ENCODE measurements at places on chromosomes 7 and 10. TPM values are rescaled to one million over a fixed set of nuclear protein-coding genes. Genes with fewer than 3 reads are reported as not detected.
A peak's percentile ranks its signal among the peaks of the same experiment; 100 is the strongest.

The BEND7 gene
- 6.8 TPM for polyA plus RNA-seq

The TFEC gene
- 2.6 TPM for polyA plus RNA-seq

The PILRA gene
- polyA plus RNA-seq, result 11.9 TPM

The INSYN2A gene
- 0.07 TPM for polyA plus RNA-seq

The NKX6-2 gene
- polyA plus RNA-seq, result 0.40 TPM

The PHKG1 gene
- polyA plus RNA-seq, result 9.3 TPM

The NFKB2 gene
- polyA plus RNA-seq, result 92.6 TPM

- no peak overlapping the region for H3K4me3 ChIP-seq
- H3K36me3 ChIP-seq, result no peaks in the 10 kb centered on the region
- peaks cover 4% of the 10 kb centered on the region for H3K4me1 ChIP-seq
- no peaks in the 10 kb centered on the region for H3K27me3 ChIP-seq
- peak; percentile 83 for DNase-seq
These were observed 5.3 kb downstream of the SRGN start for GRCh38 chr10:69092959-69093850.

DNA sequence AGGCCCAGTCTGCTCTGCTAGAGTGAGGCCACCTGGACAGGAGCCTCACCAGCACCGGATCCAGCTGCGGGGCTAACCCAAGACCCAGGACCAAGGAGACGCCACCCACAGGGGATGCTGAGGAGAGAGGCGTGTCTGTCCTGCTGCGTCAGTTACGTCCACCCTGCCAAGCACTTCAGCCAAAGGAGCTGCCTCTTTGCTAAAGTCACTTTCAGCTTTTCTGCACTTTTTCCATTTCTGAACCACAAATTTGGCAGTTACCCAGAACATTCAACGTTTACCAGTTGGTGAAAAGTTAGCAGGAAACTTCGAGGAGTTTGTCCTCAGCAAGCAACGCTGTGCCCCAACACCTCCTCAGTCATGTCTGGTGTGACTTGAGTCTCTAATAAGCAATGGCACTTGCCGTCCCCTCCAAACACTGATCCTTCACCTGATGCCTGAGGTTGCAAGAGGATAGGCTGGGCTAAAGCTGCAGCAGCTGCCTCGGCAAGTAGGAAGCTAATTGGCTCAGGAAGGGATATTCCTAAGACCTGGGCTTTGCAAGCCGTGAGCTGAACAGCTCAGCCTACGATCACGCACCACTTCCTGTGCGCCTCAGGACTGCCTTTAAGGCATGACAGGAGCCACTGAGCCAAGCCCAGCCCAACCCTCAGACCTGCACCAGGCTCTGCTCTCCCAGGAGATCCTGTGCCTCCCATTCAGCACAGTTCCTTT, 40.1 kb downstream of the KCNH2 start:
- H3K27ac ChIP-seq, result no peak overlapping the region
- H3K4me3 ChIP-seq, result no peak overlapping the region
- no peaks in the 10 kb centered on the region for H3K36me3 ChIP-seq
- no peaks in the 10 kb centered on the region for H3K4me1 ChIP-seq
- H3K27me3 ChIP-seq, result peaks cover 3% of the 10 kb centered on the region

GRCh38 chr10:12067336-12067735, 1.4 kb upstream of the DHTKD1 start:
- H3K27ac ChIP-seq, result no peak overlapping the region
- H3K36me3 ChIP-seq, result no peaks in the 10 kb centered on the region
- peaks cover 8% of the 10 kb centered on the region for H3K4me1 ChIP-seq
- no peaks in the 10 kb centered on the region for H3K27me3 ChIP-seq

- no peak overlapping the region for H3K27ac ChIP-seq
- H3K4me1 ChIP-seq, result no peaks in the 10 kb centered on the region
- no peaks in the 10 kb centered on the region for H3K36me3 ChIP-seq
- no peaks in the 10 kb centered on the region for H3K27me3 ChIP-seq
- DNase-seq, result no peak
These were observed 26.5 kb upstream of the GPR141 start for GRCh38 chr7:37656913-37657530.

DNA sequence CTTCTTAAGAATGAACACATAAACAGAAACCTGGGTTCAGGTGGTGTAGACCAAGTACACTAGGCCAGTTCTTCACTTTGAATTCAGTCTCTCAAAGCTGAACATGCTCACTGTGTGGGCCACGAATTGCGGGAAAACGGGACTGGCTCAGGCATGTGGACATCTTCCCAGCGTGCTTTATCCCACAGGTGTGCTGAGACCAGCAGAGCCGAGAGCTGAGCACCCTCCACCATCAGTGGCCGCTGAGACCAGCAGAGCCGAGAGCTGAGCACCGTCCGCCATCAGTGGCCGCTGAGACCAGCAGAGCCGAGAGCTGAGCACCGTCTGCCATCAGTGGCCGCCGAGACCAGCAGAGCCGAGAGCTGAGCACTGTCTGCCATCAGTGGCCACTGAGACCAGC, 265.4 kb downstream of the DNAJB6 start:
- no peaks in the 10 kb centered on the region for H3K36me3 ChIP-seq
- H3K27ac ChIP-seq, result no peak overlapping the region
- no peak for DNase-seq
- no peak overlapping the region for H3K4me3 ChIP-seq
- H3K4me1 ChIP-seq, result no peaks in the 10 kb centered on the region

DNA sequence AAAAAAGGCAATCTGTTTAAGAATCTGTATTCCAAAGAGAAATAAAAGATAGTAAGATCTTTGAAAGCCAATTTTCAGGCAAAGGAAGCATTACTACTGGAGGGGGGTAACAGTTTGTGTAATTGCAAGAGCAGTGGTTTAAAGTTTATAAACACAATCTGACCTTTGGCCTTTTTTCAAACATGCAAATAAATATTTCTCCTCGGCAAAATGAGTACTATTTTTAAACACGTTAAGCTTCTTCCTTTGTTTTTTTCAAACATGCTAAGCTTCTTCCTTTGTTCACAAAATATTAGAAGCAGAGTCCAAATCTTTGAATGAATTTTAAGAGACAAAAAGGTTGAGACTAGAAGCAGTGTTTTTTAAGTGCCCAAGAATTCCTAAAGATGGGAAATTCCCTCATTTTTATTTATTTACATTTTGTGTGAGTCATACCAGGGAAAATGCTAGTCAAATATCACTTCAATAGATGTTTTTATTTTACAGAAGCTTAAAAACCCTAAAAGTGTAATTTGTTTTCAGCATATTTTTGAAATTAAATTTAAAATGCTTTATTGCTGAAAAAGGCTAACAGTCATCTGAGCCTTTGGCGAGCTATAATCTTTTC, 229.3 kb downstream of the GPR37 start:
- H3K4me1 ChIP-seq, result no peaks in the 10 kb centered on the region
- H3K36me3 ChIP-seq, result no peaks in the 10 kb centered on the region
- no peaks in the 10 kb centered on the region for H3K27me3 ChIP-seq
- H3K4me3 ChIP-seq, result no peak overlapping the region
- no peak overlapping the region for H3K27ac ChIP-seq
- DNase-seq, result no peak

- no peaks in the 10 kb centered on the region for H3K36me3 ChIP-seq
- H3K27ac ChIP-seq, result no peak overlapping the region
- DNase-seq, result no peak
- no peaks in the 10 kb centered on the region for H3K4me1 ChIP-seq
- no peaks in the 10 kb centered on the region for H3K27me3 ChIP-seq
- no peak overlapping the region for H3K4me3 ChIP-seq
These were observed 28.2 kb downstream of the MTERF1 start for GRCh38 chr7:91852263-91852741.

DNA sequence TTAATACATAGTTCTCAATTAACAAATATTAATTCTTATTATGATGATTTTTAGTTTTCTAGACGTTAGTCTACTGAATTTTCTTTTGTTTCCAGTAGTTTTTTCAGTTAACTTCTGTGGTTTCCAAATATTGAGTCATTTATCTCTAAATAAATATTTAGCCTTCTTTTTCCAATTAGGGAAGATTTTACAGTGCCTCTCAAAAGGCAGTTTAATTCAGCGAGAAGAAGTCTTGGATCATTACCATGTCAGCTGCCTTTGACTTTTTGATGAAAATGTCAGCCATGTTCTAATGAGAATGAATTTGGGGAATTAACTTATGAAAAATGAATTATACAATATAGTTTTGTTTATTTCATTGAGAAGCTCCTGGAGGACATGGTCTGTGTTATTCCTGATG, 90.0 kb downstream of the CDK14 start:
- no peak for DNase-seq
- no peak overlapping the region for H3K4me3 ChIP-seq
- no peaks in the 10 kb centered on the region for H3K4me1 ChIP-seq
- no peaks in the 10 kb centered on the region for H3K27me3 ChIP-seq
- no peaks in the 10 kb centered on the region for H3K36me3 ChIP-seq
- no peak overlapping the region for H3K27ac ChIP-seq

GRCh38 chr7:83930262-83930661, 264.3 kb downstream of the SEMA3A start:
- H3K27ac ChIP-seq, result no peak overlapping the region
- H3K36me3 ChIP-seq, result no peaks in the 10 kb centered on the region
- H3K4me3 ChIP-seq, result no peak overlapping the region
- no peaks in the 10 kb centered on the region for H3K27me3 ChIP-seq

GRCh38 chr10:5411941-5412276, 448 bp upstream of the NET1 start:
- no peaks in the 10 kb centered on the region for H3K36me3 ChIP-seq
- H3K4me1 ChIP-seq, result no peaks in the 10 kb centered on the region
- DNase-seq, result no peak
- no peak overlapping the region for H3K27ac ChIP-seq
- H3K27me3 ChIP-seq, result peaks cover 5% of the 10 kb centered on the region
- H3K4me3 ChIP-seq, result no peak overlapping the region

- DNase-seq, result no peak
- H3K27me3 ChIP-seq, result no peaks in the 10 kb centered on the region
- H3K36me3 ChIP-seq, result no peaks in the 10 kb centered on the region
- no peak overlapping the region for H3K27ac ChIP-seq
- no peak overlapping the region for H3K4me3 ChIP-seq
- H3K4me1 ChIP-seq, result no peaks in the 10 kb centered on the region
These were observed 248.7 kb downstream of the CAMK1D start for GRCh38 chr10:12597788-12598765.

DNA sequence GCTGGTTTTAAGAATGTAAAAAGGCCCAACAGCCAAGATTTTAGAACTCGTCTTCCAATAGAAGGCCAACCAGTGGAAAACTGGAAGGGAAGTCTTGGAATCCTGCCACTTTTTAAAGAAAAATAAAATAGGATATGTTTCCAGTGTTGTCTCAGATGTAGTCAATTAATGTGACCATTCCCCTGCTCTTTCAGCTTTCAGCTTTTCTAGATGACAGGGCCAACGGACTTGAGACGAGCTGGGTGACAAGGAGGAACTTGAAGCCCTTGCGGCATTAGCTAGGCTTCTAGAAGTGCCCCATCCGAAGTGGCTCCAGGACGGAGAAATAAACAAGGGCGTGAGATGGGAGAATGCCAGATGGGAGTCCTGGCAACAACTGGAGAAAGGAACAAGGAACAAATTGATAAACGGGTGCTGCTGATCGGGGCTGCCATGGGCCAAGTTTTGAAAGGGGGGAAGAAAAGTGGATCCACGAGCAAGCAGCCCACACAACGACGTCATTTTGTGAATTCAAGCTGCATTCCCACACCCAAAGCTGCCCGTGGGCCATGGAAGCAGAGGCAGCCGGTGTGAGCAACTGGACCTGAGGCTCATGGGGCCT, 42.3 kb downstream of the CTBP2 start:
- no peaks in the 10 kb centered on the region for H3K27me3 ChIP-seq
- H3K4me3 ChIP-seq, result no peak overlapping the region
- H3K36me3 ChIP-seq, result no peaks in the 10 kb centered on the region
- peaks cover 69% of the 10 kb centered on the region for H3K4me1 ChIP-seq

DNA sequence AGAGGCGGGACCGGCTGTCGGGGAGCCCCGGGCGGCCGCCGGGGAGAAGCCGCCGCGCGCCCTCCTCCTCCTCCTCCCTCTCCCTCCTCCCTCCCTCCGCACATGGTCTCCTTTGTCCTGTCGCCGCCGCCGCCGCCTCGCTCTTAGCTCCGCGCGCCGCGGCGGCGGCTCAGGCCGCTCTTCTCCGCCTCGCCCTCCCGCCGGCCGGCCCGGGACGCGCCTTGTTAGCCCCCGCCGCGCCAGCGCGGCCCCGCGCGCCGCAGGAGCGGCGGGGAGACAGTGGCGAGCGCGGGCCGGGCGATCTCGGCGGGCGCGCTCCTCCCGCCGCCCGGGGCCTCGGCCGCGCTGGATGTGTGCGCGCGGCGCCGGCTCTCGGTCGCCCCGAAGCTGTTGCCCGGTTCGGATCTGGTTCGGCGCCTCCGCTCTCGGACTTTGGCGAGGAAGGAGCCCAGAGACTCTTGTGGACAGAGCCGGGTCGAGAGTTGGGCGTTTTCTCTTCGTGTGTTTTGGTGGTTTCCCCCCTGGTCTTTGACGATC, 437.4 kb upstream of the GALNT17 start:
- peak; percentile 38 for DNase-seq
- no peak overlapping the region for H3K27ac ChIP-seq
- H3K4me3 ChIP-seq, result no peak overlapping the region
- H3K27me3 ChIP-seq, result no peaks in the 10 kb centered on the region

DNA sequence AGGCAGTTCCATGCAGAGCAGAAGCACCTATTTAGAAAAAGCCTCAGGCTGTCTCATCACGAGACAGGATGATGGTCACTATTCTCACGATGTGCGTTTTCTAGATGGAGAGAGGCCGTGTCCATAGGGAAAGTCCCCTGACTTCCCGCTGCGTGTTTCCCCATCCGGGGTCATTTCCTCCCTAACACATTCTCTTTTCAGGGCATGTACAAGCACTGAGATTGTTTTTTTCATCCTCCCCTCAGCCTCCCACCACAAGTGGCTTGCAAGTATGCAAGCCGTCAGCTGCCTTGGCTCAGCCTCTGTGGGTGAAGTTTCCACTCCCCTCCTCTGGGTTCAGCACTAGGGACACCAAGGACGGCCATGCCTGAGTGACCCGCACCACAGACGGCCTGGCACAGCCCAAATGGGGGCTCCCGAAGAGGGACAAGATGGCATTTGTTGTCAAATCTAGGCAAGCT, 2.7 kb upstream of the CALML5 start:
- H3K36me3 ChIP-seq, result no peaks in the 10 kb centered on the region
- DNase-seq, result no peak
- H3K27me3 ChIP-seq, result no peaks in the 10 kb centered on the region
- H3K27ac ChIP-seq, result no peak overlapping the region
- no peaks in the 10 kb centered on the region for H3K4me1 ChIP-seq

- no peak for DNase-seq
- no peak overlapping the region for H3K27ac ChIP-seq
- no peaks in the 10 kb centered on the region for H3K27me3 ChIP-seq
- H3K4me3 ChIP-seq, result no peak overlapping the region
- H3K4me1 ChIP-seq, result no peaks in the 10 kb centered on the region
- H3K36me3 ChIP-seq, result no peaks in the 10 kb centered on the region
These were observed 8.1 kb downstream of the DNAH11 start for GRCh38 chr7:21550821-21551531.

- H3K27me3 ChIP-seq, result no peaks in the 10 kb centered on the region
- no peaks in the 10 kb centered on the region for H3K36me3 ChIP-seq
- H3K4me3 ChIP-seq, result no peak overlapping the region
- H3K4me1 ChIP-seq, result no peaks in the 10 kb centered on the region
- DNase-seq, result no peak
These were observed 59.2 kb downstream of the TBC1D12 start for GRCh38 chr10:94461503-94461902.

GRCh38 chr7:5193880-5194279, 3.8 kb downstream of the WIPI2 start:
- H3K36me3 ChIP-seq, result no peaks in the 10 kb centered on the region
- no peak for DNase-seq
- no peak overlapping the region for H3K4me3 ChIP-seq
- H3K4me1 ChIP-seq, result peaks cover 13% of the 10 kb centered on the region
- H3K27me3 ChIP-seq, result no peaks in the 10 kb centered on the region
- H3K27ac ChIP-seq, result no peak overlapping the region
